Activated CD4-positive, alpha-beta T cell treated with anti-CD3 and anti-CD28 coated beads for 24 hours (primary cell): ENCODE measurements at places on chromosomes 5 and 9.

DNA sequence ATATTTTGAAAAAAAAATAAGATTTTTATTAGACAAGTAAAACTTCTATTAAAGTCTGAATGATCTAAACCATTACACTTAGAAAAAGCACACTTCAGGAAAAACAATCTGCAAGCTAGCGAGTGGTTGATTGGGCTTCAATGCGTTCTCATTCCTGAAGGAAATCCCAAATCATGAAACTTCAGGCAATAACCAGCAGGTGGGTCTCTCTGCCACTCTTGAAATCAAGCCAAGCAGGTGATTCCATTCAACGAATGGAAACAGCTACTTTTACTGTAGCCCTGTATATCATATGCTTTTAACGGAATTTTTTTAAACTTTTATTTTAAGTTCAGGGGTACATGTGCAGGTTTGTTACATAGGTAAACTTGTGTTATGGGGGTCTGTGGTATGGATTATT is 234.5 kb upstream of the TRPM3 start:
- no peak for DNase-seq

DNA sequence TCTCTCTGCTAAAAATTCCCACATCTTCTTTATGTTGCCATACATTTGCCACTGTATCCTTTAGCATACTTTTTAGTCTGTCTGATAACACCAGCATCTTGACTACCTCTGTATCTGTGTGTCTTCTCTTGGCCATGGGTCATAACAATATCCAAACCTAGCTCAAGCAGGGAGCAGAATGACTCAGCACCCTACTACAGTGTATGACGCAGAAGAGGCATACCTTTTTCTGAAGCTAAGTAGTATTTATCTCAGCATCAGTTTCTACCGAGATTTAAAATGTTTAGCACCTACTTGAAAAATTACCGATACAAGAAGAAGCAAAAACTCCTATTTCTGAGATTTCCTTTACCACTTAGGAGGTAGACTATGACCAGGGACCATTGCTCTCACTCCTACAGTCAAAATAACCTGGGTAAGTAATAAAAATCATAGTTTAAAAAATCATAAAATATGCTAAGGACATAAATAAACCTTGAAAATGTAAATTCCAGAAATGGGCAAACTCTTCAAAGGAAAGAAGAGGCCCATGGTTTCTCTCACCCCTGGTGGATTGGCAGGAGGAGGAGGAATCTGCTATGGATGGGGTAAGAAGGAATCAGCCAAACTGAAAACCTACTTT is 286.5 kb downstream of the MAST4 start:
- no peak for DNase-seq

DNA sequence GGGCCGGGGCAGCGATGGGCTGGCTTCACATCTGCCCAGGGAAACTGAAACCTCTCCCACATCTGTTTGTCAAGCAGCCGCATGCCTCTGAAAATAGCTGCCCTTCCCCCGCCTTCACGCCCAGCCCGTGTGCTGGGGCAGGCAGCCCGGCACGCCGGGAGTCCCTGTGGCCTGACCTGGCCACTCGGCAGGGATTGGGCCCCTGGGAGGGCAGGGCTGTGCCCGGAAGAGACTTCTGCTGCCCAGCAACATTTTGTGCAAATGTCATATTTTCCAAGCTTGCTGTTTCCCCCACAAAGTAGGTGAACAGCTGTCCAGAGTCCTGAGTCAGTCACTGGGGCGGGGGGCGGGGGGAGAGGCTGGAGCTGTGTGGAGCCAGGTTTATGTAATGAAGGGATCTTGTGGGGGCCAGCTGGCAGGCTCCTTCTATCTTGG is 8.2 kb downstream of the COL27A1 start:
- DNase-seq: no peak

DNA sequence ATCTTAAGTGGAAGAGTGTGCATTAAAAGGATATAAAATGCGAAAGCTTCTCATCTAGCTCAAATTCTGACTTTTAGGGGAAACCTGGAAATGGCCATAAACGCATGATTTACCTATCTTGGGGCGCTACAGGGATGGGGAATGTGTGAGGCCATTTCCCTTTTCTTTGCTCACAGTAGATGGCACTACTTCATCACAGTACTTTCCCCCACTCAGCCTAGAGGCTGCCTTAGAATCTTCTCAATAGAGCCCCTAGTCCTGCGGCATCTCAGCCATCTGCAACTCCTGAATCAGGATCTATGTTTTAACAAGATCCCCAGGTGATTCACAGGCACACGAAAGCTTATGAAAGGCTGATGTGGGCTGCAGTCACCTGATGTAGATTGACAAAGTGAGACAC is 110.8 kb downstream of the LHFPL2 start:
- DNase-seq: no peak

GRCh38 chr9:95030344-95030743 is 287.2 kb downstream of the FANCC start:
- DNase-seq: no peak

GRCh38 chr9:89452561-89452960 is 45.4 kb downstream of the SEMA4D start:
- DNase-seq: no peak

GRCh38 chr9:116975126-116975525 is 288.0 kb downstream of the TRIM32 start:
- no peak for DNase-seq

GRCh38 chr5:39717176-39717897 is 292.6 kb upstream of the DAB2 start:
- no peak for DNase-seq

DNA sequence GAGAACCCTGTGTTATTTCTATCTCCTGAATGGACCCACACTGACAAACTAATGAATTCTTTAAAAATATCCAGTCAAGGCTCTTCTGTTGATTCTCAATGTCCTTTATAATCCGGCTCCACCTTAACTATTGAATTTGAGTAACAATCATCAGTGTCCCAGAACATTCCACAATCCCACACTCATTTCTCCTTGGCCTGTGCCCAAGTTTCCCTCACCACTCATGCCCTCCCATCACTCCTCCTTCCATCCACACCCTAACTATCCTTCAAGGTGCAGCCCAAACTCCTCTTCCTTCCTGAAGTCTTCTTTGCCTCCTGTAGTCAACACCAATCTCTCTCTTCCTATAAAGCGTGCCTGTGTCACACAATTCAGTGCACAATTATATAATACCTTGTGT is 106.1 kb downstream of the NUDT12 start:
- DNase-seq: no peak

- DNase-seq: no peak
Observed at GRCh38 chr9:91502913-91503672, 79.5 kb upstream of the NFIL3 start.

GRCh38 chr5:177509381-177509951 is at the start of gene DOK3:
TSS of gene DOK3 (minus strand) at chr5:177509826. CDS start at chr5:177509540, 286 bp downstream.
- no peak for DNase-seq
